Thymus (tissue), 14 donors: ENCODE measurements at places on chromosomes 16 and 17. TPM values are rescaled to one million over a fixed set of nuclear protein-coding genes. Genes with fewer than 3 reads are reported as not detected.

DNA sequence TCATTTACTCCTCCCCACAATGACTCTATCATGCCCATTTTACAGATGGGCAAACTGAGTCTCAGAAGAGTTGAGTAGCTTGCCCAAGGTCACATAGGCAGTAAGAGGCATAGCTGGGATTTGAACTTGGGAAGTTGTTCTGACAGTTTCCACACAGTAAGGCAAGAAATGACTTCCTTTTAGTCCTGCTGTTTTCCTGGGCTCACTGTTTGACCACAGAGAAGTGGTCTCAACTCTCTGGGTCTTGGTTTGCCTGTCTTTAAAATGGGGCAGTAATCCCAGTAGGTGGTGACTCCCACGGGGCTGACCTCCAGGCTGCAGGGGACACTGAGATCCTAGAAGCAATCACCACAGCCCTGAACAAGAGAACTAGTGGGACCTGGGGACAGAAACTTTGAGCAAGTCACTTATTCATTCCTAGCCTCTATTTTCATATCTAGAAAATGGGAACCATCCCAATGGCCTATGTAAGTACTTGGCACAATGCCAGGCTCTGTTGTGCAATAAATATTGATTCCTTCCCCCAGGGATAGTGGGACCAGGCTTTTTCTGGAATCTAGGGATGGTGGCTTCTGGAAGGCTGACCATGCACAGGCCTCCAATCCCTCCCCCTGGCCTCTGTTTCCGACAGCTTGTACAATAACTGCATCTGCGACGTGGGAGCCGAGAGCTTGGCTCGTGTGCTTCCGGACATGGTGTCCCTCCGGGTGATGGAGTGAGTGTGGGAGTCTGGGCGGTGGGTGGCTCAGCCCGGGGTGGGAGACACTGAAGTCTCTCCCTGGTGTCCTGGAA is 20.5 kb downstream of the DEXI start:
- no peak for DNase-seq

GRCh38 chr16:5604770-5605169 is 507.2 kb upstream of the EEF2KMT start:
- no peak for DNase-seq

GRCh38 chr17:7240375-7240774 is 1.1 kb upstream of the PHF23 start:
- no peak for DNase-seq

DNA sequence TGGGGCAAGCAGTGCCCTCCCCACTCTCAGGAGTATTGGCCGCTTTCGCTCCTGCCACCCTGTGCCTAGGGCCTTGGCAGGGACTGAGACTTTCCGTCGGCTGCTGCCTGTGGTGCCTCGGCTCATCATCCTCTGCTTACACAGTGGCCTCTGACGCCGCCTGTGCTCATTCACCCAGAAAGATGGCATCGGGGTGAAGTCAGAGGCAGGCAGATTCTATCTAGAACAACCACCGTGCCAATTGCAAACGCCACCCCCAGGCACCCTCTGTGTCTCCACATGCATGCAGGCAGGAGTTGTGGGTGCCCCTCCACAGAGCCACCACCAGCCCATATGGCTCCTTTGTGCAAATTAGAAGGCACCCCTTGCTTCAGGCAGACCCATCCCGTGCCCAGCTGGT is 154.2 kb upstream of the GSE1 start:
- DNase-seq, result no peak

DNA sequence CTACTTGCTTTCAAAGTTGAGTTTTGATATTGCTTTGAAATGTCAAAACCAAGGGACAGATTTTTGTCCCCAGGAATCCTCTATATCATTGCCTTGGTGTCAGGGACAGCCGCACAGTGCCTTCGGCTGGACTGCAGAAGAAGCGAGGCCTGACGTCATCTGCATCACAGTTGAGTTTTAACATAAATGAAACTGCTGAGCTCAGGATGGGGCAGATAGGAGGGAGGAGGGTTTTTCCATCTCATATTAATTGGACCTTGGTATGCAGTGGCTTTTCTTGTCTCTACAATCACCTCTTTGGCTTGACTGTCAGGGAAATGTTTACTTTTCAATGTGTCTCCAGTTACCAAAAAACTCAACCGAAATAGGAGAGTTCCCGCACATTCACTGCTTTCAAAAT is 111.3 kb downstream of the AATF start:
- no peak for DNase-seq

DNA sequence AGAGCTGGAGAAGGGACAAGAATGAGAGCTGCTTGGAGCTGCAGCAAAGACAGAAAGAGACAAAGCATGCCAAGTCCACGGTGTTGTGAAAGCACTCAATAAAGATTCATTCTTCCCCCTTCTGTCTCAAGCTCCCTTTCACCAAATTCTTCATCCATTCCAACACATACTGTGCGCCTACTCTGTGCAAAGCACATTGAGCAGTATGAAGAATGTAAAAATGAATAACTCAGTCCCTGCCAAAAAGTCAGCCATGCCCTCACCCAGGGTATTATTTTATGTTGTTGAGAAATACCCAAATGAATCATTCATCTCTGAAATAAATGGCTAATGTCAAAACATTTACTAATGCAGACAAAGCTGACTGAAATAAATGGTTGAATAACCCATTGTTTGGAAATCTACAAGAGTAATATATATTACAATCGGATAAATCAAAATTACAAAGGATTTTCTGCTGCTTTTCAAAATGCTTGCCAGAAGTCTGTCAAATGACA is 282.9 kb upstream of the IRX5 start:
- no peak for DNase-seq

GRCh38 chr16:77645764-77646163 is 76.5 kb upstream of the NUDT7 start:
- DNase-seq, result no peak

DNA sequence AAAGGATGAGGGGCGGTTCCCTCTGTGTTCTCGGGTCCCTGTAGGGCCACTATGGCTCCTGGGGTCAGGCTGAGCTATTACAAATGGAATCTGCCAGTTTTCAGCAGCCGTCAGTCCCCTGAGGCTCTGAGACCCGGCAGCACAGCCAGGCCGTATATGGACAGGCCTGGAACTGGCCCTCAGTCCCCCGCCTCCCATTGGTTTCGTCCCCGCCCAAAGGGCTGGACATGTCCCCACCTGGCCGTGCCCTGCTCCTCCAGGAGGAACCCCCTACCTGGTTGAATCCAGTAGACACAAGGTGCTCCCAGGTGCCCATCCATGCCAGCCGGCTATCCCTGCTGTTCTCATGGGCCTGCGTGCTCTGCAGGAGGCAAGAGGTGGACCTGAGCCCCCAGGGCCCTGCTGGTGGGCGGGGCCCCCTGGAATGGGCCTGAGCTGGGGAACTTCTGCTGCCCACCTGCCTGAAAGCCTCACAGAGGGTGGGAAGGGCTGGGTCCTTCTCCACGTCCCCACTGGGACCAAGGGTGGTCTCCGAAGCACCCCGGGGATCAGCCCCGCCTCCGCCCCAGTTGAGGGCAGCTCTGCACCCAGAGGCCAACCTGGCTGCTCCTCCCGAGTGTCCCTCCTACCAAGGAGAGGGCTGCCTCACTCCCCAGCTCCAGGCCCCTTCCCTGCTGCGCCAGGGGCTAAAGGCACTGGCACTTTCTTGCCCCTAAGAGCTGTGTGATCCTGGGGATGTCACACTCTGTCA is 16.8 kb downstream of the VASN start:
- DNase-seq, result no peak

DNA sequence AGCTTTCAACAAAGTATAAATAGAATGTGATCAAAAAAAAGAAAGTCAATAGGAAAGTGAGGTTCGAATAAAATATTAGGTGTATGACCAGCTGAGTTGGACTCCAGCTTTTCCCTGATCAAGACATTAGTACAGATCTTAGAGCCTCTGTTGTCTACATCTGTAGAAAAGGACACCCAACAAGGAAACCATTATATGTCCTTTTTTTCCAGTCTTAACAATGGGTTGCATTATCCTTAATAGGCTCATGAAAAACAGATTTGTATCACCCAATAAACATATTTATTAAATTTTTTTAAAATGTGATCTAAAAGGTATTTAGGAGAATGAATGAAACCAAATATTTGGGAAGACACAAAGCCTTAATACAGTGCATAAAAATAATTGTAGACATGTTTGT is 18.1 kb downstream of the ABCA6 start:
- DNase-seq, result no peak

DNA sequence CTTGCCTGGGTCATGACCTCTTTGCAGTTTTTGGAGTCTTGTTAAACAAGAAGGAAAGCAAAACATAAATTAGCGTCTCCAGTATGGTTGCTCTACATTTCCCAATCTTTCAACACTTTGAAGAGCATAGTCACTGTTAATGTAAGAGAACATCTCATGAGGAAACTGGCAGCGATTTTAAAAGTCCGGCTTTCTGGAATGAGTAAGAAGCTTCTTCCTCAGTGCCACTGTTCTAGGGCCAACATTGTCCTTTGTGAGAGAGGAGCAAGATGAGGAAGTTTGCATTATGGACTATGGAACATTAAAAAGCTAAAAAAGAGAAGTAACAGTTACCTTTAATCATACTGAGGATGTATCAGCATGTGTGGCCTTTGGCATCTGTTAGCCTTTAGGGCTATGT is 73.1 kb downstream of the WNT3 start:
- no peak for DNase-seq

DNA sequence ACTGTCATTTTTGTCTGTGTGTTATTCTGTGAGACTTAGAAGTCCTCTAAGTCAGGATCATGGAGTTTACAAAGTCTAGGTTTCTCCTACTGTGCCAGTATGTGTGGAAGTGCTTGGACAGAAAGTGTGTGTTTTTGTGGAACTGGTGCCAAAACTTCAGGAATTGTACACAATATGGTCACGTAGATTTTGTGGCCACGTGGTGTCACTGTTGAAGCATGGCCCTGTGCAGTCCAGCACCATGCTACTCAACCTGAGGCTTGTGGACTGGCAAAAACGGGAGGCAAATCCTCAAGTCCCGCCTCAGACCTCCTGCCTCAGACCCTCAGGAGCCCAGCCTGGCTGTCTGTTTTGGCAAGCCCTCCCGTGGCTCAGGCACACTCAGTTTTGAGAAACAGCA is 16.7 kb upstream of the ALKBH5 start:
- no peak for DNase-seq

DNA sequence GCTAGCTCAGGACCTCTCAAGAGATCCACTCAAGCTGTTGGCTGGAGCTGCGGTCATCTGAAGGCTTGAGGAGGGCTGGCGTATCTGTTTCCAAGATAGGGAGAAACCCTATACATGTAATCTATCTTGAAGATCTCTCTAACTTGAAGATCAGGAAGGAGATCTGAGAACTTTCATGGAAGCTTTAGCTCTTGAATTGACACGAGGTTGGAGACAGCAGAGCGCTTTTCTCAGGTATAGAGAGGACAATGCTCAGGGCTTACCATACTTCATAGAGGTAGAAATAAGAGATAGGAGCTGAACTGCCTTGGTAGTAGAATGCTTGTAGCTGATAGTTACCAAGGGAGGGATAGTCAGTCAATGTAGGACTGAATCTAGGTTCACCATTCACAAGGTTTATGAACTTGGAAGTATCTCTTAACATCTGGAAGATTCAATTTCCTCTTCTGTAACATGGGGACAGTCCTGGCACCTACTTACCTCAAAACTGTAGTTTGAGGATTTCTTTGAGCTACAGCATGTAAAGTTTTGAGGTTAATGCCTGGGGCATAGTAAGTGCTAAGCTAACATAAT is 267.0 kb upstream of the MAF start:
- DNase-seq, result no peak

DNA sequence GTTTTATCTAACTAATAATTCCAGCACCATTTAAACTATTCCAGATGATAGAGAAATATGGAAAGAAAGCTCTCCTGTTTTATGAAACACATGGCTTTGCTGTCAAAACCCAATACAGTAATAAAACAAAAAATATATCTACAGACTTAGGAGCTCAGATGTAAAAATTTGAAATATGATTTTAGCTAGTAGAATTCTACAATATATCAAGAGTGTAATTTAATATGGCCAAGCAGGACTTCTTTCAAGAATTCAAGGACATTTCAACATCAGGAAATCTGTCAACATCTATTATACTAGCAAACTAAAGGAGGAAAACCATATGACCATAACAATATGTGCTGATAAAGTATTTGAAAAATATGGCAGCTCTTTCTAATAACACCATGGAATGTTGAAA is 57.5 kb downstream of the CCDC182 start:
- no peak for DNase-seq

GRCh38 chr16:66357523-66357928 is 9.0 kb upstream of the CDH5 start:
- DNase-seq, result peak; percentile 34

GRCh38 chr17:3316836-3317235 is 18.7 kb upstream of the OR3A1 start:
- no peak for DNase-seq

DNA sequence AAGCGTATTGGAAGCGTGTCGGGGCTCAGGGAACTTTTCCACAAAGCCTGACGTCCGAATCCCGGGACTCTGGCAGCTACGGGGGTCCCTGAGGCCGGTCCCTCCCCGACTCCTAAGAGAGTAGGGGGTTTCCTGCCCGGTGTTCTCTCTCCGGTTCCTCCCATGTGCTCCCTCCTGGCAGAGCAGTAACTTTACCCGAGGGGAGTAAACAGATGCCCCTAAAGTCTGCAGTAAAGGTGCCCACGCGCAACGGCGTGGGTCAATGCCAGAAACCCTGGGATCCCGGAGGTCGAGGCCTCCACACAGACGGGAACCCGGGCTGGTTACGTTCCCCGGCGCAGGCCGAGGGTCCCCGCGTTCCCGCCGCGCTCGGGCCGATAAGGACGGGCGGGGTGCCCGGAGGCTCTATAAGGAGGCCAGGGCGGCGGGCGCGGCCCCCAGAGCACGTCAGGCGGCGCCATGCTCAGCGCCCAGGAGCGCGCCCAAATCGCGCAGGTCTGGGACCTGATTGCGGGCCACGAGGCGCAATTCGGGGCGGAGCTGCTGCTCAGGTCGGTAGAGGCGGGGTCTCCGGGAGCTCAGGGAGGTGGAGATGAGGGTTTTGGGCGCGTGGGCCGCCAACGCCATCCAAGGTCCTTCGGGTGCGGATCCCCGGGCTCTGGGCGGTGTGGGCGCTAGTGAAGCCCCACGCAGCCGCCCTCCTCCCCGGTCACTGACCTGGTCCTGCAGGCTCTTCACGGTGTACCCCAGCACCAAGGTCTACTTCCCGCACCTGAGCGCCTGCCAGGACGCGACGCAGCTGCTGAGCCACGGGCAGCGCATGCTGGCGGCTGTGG is at the start of gene HBM:
Gene HBM (plus strand): TSS at position 440 of the 836 bp plus-strand sequence. CDS start 20 bp downstream, at position 460.
- DNase-seq, result no peak

GRCh38 chr16:35173295-35173694 is 1713.9 kb downstream of the TP53TG3F start:
- DNase-seq, result no peak

The CACNG5 gene
- 0.05 TPM for total RNA-seq

The MYH2 gene
- total RNA-seq, result 0.09 TPM

The NTN3 gene
- total RNA-seq, result 0.71 TPM

The ZACN gene
- total RNA-seq, result 1.5 TPM

The HBA1 gene
- 222 TPM for total RNA-seq

The RGS11 gene
- not detected for total RNA-seq

The ASGR2 gene
- 0.85 TPM for total RNA-seq

The MT1E gene
- 2.1 TPM for total RNA-seq

The SCO1 gene
- 23.1 TPM for total RNA-seq

The TP53TG3F gene
- not detected for total RNA-seq

The ADGRG3 gene
- 0.33 TPM for total RNA-seq
